ENCODE measurements at places on chromosomes 12 and 14.
A peak's percentile ranks its signal among the peaks of the same experiment; 100 is the strongest.

DNA sequence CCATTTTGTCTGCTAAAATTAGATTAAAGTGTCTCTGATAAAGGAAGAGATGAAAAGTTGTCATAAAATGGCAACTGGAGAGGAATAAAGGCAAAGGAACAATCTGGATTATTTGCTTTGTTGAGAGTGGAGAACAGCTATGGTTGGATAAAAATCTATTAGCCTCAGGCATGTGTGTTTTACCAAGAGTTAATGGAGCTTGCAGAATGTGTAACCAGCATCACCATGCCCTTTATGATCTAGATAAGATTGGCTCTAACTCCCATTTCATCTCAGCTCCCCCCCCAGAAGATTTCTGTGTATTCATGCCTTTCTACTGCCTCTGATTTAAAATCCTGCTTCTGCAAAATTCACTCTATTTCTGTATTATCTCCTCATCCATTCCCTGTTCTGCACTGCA, 93.8 kb downstream of the GALC start:
- no peak for DNase-seq

GRCh38 chr12:93164103-93164880, 213.4 kb upstream of the NUDT4 start:
- no peak for DNase-seq

DNA sequence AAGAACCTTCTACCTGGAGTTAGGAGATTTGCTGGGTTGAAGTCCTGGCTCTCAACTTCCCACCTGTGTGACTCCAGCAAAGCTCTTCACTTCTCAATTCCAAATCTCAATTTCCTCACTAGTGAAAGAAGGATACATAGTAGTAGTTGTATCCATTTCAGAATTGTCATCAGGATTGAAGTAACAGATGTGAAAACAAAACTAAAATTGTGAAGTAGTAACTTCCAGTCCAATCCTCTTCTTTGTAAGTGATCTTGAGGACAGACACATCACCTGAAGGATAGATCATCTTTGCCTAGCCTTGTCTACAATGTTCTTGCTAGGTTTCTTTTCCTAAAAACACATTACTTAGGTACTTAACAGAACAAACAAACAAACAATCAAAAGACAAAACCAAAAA, 1.2 kb upstream of the LRRK2 start:
- no peak for DNase-seq

DNA sequence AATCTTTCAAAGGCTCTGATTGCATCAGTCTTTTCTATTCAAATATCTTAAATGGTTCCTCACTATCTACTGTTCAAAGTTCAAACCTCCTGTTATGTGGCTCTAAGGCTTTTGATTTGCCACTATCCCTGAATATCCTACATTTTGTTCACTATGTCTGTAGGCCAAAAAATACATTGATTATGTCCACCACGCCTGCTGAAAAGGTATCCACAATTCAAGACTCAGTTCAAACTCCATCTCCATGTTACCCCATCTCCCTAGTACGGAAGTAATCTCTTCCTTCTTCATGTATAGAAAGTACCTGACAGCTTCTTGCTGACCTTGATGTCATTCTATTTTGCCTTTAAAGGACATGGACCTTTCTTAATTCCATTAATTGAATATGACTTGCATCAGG, 24.8 kb downstream of the TAOK3 start:
- DNase-seq = no peak

DNA sequence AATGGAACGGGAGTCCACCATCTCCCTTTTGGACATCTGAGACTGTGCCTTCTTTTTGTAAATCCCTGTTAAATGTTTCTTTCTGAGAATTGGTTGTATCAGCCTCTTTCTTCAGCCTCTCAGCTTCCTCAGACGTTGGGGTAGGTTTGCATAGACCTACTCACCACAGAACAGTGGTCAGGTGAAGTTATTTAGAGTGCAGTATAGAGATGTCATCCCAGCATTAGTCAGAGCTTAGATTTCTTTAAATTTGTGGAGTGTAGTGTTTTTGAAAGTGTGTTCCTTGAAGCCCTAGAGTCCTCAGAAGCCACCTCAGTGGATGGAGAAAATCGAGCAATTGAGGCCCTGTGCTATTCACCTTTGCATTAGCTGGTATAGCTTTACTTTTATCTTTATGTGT, 8.9 kb upstream of the EEA1 start:
- DNase-seq = no peak

DNA sequence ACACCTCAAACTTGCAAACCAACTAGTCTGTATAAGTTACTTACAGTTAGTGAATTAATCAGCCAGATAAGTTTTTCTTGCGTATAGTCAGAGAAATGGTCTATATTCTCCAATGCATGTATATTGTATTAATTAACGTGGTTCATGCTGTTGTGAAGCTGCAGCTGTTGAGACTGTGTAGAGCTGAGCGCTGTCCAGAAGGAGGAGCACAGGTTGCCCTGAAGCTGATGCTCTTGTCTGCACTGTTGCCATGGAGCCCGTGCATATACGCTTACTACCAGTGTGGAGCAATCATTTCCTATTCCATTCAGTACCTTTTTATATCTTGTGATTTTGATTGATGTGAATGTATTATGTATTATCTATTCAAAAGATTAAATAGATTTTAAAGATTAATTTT, 74.3 kb upstream of the ARID2 start:
- peak; percentile 60 for DNase-seq

GRCh38 chr14:71166180-71166837, 259.1 kb downstream of the PCNX1 start:
- no peak for DNase-seq

DNA sequence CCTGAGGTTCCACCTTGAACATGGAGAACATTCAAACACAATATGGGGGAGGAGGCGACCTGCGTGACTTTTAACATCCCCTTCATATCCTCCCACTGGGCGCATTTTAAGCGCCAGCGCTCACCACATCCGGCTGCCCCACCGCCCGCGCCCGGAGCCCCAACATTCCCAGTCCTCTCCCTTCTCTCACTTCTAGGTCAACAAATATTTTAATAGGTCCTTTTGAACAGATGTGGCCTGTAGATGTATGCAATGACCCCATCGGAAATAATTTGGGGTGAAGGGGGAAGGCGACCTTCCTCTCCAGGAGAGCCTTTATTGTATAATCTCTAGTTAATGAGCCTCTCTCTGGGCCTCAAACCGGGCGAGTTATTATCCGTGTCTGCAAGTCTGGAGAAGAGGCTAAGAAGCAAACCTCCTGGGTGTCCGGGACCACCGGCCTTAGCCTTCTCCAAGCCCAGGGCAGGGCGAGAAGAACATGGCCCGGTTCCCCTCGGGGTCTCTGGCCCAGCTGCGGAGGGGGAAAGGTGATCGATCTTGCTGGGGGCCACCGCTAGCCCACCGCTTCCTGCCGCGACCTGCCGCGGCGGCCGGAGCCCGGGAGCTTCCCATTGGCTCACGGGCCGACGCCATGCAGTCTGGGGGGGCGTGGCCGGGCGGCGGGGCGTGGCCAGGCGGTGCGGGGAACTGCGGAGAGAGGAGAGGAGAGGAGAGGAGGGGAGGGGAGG, 83.2 kb upstream of the HMGA2 start:
- peak; percentile 52 for DNase-seq

DNA sequence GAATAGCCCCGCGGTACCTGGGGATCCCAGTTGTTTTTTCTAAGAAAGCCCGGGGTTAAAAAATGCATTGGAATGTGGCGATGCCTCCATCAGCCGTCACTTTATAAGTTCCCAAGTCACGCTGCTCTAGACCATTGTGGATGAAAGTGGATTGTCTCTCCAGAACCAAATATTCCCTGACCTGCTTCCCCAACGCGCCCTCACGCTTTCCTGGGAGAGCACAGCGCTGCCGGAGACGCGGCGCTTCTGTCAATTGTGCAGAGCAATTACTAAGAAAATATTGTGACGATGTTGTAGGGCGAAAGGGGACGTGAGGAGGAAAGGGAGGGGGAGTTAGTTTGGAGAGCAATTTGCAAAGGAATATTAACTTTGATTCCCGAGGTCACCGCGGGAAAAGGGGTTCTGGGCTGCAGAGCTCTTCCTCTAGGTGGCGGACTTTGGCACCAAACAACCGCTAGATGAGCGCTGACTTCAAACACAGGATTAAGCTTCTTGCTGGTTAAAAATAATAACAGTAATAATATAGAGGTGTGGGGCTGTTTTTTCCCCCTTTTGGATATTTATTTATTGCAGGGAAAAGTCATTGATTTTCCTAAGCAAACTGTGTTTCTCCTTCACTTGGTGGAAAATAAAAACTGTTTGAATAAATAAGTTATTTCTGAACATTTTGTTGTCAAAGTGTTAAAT, 9.6 kb upstream of the FOXG1 start:
- no peak for DNase-seq

- DNase-seq = no peak
Measured at GRCh38 chr12:15320881-15321280, 1.4 kb upstream of the PTPRO start.

DNA sequence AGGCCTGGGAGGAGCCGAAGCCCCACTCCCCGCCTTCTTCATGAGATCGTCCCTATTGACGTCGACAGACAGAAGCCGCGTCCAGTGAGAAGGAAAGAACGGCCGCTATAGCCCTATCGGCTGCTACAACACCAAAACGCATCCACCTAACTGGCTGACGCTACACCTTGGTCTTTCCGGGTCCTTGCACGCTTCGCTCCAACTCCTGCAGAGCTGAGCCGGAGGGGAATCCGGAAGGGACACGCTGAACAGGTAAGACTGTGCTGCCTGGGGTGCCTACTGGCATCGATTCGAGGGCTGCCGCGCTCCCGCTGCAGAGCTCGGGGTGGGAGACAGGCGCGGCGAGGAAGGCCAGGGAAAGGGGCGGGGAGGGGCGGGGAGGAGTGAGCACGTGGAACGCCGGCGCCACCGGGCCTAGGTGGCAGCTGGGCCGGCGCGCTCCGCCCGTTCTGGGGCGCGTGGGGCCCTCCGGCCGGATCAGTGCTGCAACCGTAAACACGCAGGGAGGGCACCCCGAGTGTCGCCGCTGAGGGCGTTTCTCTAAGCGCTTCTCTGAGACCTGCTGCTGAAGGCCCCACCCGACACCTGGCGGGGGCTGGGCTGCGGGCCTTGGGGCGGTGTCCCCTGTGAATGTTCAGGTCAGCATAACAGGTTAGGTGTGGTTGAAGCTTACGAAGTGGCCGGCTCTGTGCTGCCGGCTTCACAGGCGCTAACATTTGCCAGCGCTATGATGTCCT, at the start of gene DCAF4:
Gene DCAF4 (plus strand): TSS at position 173 of the 737 bp plus-strand sequence. CDS start 11,515 bp downstream, outside the sequence.
- DNase-seq = peak; percentile 91

GRCh38 chr14:103161054-103161397, 37.8 kb downstream of the TNFAIP2 start:
- no peak for DNase-seq

GRCh38 chr12:88202500-88202899, 60.4 kb downstream of the TMTC3 start:
- DNase-seq = no peak

DNA sequence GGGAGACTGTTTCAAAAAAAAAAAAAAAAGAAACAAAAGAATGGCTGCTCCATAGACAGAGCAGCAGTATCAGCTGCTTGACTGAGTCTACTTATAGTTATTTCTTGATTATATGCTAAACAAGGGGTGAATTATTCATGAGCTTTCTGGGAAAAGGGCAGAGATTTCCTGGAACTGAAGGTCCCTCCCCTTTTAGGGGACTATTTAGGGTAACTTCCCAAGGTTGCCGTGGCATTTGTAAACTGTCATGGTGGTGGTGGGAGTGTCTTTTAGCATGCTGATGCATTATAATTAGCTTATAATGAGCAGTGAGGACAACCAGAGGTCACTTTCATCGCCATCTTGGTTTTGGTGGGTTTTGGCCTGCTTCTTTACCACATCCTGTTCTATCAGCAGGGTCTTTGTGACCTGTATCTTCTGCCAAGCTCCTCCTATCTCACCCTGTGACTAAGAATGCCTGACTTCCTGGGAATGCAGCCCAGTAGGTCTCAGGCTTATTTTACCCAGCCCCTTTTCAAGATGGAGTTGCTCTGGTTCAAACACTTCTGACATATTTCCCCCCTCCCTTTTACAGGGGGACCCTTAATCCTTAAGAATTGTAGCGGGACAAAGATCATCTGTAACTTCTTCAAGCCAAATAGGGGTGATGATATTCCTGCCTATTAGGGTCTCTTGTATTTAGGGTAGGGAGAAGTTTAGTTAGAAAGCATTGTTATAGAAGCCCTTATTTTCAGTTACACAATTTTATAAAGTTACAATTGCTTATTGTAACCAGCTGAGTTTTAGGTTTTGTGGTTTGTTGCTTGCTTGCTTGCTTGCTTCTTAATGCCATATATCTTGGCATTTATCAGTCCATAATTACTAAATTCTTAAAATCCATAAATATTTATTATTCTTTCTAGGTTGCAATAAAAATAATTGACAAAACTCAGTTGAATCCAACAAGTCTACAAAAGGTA, 42.5 kb downstream of the MARK3 start:
- DNase-seq = no peak

DNA sequence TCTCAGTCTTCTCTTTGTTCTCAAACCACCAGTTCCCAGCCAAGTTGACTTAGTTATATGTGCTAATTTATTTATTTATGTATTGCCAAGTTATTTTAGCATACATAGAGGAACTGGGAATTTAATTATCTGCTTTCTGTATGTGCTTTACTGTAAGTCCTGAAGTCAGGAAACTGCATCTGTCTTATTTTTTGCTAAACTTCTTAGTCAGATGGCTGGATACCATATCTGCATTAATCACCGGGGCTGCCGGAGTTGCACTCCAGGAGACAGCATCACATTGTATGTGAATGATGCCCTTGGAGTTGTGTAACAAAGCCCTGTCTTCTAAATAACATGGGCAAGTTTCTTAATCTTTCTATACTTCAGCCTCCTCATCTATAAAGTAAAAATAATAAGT, 96.2 kb downstream of the MON2 start:
- DNase-seq = no peak

DNA sequence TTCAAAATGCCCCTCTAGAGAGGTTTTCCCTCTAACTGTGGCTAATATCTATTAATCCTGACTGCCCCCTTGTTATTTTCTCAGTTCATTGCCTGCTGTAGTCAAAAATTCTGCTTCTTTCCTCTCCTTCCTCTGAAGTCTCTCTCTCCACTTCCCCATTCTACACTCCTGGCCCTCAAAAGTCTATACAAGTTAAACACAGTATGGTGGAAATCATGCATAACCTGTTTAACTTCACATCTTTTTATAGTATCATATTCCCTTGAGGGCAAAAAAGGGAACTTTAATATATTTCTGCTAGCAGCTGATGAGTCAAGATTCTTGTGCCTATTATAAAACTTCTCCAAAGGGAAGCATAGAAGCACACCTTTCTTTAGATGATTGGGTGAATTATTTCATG, 16.7 kb downstream of the GRIP1 start:
- no peak for DNase-seq

DNA sequence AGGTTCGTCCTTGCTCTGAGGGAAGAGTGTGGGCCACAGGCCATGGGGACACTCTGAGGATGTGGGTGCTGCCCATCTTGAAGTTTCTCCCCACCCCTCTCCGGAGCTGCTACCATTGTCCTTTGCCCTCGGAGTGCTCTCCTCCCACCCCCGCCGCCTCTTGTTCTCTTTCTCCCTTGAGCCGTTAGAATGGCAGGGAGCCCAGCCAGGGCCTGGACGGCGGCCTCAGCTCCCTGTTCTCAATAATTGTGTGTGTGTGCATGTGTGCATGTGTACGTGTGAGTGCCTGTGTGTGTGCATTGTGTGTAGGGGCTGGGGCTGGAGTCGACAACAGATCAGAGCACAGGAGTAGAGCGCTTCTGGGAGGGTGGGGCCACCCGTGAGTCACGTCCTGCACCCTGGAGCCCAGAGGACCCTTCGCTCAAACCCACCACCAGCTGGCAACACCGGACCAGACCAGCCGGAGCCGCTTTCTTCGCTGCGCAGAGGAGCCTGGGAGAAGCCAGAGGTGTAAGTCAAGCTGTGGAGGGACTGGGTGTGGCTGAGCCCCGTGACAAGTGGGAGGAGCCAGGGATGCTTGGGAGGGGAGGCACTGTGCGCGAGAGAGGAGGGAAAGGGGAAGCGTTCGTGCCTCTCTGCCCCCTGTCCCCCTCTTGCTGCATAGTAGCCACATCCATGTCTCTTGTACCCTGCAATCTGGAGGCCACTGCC, 25.9 kb upstream of the KCNA5 start:
- DNase-seq = no peak

Data from activated CD4-positive, alpha-beta T cell treated with anti-CD3 and anti-CD28 coated beads, Interleukin-2, amount 50 U/mL, for 1 hour (primary cell).